ENCODE measurements at places on chromosomes 7 and 10. TPM values are rescaled to one million over a fixed set of nuclear protein-coding genes. Genes with fewer than 3 reads are reported as not detected.

- DNase-seq = no peak
These were observed 22.5 kb downstream of the CCDC186 start for GRCh38 chr10:114151486-114151885.

- peak; percentile 4 for DNase-seq
These were observed 17.7 kb downstream of the FRG2B start for GRCh38 chr10:133608855-133609254.

GRCh38 chr10:117684672-117685211 is 142.2 kb downstream of the EMX2 start:
- DNase-seq = peak; percentile 53

- no peak for DNase-seq
These were observed 39.9 kb downstream of the RBM17 start for GRCh38 chr10:6128591-6129251.

DNA sequence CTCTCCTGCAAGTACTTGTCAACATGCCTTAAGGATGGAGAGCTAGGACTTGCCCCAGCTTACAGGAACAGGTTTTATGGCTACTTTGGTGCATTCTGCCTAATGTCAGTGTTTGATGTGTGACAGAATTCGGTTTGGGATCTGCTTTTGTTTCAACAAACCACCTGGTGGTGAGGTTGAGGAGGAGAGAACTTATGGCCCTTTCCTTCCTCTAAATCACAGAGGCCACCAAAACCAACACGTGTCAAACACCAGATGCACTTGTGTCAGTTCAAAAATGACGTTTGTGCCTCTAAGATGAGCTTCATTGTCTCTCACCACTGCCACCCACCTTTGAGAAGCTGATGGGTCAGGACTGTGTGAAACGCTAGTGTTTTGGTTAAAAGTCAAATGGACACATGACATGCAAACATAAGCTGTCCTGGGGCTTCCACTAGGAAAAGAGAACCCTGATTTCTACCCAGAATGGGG is 83.9 kb downstream of the OSBPL3 start:
- no peak for DNase-seq

DNA sequence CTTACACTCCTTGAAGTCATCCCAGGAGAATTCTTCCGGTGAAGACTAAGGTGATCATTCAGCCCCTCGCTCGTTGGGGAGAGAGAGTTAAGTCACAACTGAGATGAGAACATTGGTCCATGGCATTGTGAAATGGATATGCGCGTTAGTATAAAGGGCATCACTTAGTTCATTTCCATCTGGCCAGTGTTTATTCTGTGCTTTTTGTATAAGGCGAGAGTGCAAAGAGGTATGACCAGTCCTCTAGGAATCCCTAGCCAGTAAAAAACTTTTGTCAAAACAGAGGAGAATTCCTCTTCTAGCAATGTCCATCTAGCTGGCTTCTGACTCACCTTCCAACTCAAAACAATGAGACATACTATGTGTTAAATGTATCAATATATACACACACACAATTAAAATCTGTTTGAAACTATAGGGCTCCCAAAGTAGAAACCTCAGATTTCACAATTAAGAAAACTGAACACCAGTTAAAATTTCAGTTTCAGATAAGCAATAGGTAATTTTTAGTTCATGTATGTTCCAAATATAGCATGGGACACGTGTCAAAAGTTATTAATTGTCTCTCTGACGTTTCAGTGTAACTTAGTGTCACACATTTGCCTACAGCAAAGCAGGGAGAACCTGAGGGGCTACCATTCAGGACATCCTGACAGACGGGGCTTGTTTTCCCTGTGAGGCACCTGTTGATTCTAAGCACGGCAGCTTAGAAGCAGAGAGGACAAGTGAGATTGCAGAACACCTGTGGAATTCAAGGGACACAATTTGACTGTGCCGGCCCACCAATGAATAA is 158.9 kb downstream of the KLF6 start:
- DNase-seq = no peak

DNA sequence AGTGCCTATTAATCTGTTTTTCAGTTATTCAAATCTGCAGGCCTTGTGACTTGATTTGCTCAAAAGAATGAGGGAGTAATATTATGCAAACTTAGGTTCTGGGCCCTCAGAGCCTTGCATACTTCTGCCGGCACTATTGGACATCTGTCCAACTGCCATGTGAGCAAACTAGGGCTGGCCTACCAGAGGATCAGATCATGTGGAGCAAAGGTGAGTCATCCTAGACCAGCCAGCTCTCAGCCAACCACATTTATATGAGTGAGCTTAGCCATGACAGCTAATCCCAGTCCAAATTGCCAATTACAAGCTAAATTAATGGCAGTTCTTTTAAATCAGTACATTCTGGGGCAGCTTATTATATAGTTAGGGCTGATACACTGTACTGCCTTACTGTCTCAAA is 69.6 kb downstream of the SDHAF3 start:
- no peak for DNase-seq

DNA sequence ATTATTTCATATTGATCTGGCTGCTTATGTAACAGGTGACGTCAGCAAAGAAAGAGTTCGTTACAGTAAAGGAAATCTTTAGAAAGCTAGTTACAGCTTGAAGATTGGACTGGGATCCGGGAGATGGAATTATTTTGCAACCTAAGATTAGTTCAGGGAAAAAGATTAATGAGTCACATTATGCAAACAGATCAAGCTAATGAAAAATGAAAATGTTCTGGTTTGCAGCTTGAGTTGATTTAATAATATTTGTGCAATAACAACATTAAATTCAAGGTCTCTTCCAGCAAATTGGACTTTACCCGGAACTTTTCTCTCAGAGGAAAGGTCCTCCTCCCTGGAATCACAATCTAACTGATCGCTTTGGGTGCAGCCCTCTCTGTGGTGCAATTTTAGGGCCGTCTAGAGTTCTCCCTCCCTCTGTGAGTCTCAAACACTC is 119.5 kb downstream of the OTUD1 start:
- DNase-seq = no peak

DNA sequence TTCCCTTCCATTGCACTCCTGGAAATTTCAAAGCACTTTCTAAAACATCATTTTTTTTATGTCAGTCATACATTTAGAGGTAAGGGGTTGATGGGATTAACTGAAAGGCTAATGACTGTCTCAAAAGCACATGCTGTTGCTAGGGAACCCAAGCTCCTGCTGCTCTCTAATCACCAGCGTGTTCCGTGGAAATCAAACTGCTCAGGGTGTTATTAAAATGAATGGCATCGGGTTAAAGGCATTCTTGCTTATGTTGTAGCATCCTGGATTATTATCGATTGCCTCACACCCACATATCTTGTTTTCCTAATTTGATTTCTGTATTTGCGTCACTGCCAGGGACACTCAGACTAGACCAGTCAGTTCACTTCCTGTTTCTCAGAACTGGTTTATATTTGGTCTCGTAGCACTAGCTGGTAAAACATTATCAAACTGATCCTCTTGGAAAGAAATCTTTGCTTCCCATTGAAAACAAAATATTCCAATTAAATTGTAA is 216.5 kb upstream of the MKLN1 start:
- DNase-seq = peak; percentile 27

DNA sequence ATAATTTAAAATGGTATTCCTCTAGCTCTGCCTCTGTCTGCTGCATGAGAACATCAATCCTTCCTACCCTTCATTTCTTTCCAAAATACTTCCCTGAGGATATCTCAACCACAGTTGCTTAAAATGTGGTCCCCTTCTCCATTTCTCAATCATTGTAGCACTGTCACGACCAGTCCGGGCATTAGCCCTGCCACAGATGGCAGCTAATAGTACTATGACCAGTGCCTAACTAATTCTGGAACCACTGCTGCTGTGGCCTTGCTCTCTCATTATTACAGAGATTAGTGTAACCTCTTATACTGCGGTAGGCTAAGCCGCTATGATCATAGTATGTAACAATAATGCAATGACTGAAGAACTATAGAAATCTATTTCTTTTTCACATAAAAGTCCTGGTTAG is 66.0 kb downstream of the REEP3 start:
- DNase-seq = no peak

DNA sequence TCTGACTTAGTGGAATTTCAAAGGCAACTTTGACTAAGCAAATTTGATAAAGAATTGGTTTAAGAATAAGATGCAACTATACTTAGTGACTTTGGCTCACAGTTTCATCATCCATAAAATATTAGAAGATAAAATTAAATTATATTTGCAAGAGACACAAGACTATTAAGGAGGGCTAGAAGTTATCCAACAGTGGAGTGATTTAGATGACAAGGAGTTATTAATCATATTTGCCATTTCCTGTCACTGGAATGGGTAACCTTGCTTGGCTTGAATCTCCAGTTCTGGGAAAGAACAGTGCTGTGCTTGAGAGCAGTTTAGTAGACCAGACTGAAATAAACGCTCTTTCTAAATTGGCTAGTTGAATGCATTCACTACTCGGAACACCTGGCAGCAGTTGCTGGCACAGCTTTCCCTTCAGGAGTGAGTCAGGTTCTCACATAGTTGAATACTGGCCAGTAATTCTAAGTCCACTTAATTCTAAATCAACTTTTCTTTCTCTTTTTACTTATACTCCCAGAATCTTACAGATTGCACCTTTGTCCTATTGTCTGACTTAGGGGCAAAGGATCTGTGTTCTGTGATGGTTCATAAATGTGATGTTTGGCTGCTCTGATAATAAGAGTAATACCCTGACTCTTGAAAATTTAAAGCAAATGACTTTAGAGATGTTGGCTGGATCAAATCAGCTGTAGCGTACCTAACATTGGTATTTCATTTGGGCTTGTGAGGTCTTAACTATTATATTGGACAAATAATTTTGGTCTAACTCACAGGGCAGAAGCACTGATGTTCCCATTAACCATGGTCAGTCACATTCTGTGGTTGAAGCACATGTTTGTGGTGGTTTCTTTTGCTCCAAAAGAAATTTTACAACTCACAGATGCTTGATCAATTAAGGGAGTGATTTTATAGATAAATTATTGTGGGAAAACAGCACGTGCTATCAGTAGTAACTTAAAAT is 16.6 kb downstream of the STMP1 start:
- DNase-seq = no peak

GRCh38 chr10:112984756-112985155 is 34.7 kb downstream of the TCF7L2 start:
- DNase-seq = no peak

- no peak for DNase-seq
These were observed 20.6 kb downstream of the PLCE1 start for GRCh38 chr10:94014304-94014703.

GRCh38 chr10:18980089-18980629 is 68.4 kb upstream of the MALRD1 start:
- DNase-seq = no peak

GRCh38 chr10:14585287-14586193 is 189.2 kb downstream of the FAM107B start:
- no peak for DNase-seq

GRCh38 chr10:132541601-132542011 is 4.0 kb downstream of the INPP5A start:
- no peak for DNase-seq

GRCh38 chr7:143257501-143257900 is 5.7 kb upstream of the GSTK1 start:
- DNase-seq = no peak

GRCh38 chr7:128166603-128167041 is 74.5 kb upstream of the LEP start:
- DNase-seq = peak; percentile 27

DNA sequence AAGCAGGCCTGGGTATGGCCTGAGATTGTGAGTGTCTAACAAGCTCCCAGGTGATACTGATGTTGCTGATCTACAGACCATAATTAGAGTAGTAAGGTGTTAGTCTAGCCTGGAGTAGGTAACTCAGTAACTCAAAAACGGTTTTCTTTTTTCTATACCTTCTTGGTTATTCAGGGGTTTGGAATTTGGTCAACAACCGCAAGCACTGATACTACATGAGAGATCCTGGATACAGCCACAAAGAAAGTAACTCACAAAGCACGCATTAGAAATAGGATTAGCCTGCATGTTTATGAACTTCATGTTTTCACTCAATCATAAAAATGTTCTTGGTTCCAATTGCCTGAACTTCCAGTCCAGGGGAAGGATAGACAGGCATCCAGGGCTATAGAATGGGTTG is 803.5 kb downstream of the MAGI2 start:
- DNase-seq = peak; percentile 0

DNA sequence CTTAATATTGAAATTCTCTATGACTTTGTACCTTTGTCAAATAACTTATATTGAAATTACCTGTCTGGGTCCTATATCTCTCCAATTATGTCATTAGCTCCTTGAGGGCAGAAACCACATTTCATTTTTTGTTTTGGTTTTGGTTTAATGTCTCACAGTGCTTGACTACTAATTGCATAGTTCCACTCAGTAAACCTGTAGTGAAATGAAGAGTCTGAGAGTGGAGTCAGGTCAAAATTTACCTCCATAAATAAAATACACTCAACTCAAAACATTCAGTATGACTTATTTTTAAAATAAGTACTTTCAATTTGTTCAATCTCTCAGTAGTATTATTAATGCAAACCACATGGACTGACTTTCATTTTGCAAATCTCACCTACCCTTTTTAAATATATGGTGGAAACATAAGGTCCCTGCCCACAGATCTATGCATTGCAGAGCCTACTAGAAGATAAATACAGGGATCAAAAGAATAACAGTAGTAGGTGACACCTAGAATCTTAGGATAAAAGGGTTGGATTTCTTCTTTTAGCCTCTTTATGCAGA is 32.5 kb downstream of the PDE1C start:
- DNase-seq = no peak

GRCh38 chr7:22350466-22351328 is 6.3 kb downstream of the RAPGEF5 start:
- DNase-seq = no peak

GRCh38 chr7:132545756-132546155 is 30.5 kb downstream of the PLXNA4 start:
- DNase-seq = no peak

DNA sequence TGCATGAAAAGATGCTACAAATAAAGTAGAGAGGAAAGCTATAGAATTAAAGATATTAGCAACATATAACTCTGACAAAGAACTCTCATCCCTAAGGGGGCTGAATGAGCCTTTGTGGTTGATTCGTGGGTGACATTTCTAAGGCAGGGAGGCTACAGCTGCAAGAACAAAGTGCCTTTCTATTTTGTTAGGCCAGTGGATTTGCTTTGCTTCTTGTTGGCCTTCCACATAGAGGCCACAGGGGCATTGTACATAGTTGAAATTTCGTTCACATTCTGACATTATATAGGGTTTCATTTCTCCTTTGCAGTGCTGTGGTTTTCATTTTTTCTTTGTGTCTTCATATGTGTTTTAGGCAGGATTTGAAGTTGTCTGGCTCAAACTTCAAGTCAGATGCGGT is 819.2 kb upstream of the C7orf33 start:
- no peak for DNase-seq

TDRD1 gene
- not detected for total RNA-seq

INMT gene
- total RNA-seq = not detected

DNAH11 gene
- 1.9 TPM for total RNA-seq

SFTPA1 gene
- total RNA-seq = not detected

TRIM4 gene
- total RNA-seq = 16.9 TPM

SHTN1 gene
- total RNA-seq = 32.3 TPM

HECTD2 gene
- total RNA-seq = 3.1 TPM

VENTX gene
- total RNA-seq = not detected

CCT6A gene
- 416 TPM for total RNA-seq

TMEM176B gene
- total RNA-seq = 7.3 TPM

MOSPD3 gene
- 11.7 TPM for total RNA-seq

MALRD1 gene
- not detected for total RNA-seq

TMEM225B gene
- not detected for total RNA-seq

FGFBP3 gene
- 1.9 TPM for total RNA-seq

Data from Calu3 (cell line).